ENCODE measurements at places on chromosomes 16 and 17.

DNA sequence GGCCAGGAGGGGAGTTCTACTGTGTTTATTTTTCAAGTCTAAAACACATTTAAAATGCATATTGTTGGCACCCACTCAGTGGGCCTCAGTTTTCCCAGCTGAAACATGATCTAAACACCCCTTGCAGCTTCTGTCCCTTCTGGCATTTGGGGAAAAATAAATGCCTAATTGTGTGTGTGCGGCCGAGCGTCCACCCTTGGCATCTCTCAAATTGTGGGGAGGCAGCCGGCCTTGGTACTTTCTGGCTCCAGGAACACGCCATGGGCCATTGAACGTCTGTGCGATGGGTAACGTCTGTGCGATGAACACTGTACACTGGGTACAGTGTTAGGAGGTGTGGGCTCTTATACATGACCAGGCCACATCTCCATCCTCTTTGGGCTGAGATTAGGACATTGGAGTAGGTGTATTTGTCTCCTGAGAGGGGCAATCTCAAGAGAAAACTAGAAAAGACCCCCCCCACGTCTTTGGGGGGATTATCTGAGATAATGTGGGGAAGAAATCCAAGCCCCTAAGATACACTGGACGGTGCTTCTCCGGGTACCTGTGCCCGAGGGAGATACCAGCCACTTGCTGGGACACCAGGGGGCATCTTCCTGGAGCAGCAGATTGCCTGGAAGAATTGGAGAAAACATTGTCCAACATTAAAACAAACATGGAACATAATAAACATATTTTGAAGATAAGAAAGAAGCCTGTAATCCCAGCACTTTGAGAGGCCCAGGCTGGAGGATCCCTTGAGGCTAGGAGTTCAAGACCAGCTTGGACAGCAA lies 54.9 kb downstream of the RAB11FIP4 start:
- no peak for DNase-seq

DNA sequence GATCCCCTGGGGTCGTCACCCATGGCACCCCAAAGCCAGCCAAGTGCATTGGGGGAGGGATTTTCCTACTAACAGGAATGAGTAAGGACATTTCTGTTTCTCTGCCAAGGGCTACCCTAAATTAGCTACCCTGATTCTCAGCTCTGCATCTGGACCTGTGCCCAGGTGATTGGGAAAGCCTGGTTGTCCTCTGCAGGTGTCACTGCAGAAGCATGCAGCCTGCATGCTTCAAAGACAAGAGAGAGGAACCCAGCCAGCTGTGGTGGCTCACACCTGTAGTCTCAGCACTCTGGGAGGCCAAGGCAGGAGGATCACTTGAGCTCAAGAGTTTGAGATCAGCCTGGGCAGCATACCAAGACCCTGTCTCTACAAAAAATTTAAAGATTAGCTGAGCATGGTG lies 19.6 kb downstream of the BEAN1 start:
- no peak for DNase-seq

DNA sequence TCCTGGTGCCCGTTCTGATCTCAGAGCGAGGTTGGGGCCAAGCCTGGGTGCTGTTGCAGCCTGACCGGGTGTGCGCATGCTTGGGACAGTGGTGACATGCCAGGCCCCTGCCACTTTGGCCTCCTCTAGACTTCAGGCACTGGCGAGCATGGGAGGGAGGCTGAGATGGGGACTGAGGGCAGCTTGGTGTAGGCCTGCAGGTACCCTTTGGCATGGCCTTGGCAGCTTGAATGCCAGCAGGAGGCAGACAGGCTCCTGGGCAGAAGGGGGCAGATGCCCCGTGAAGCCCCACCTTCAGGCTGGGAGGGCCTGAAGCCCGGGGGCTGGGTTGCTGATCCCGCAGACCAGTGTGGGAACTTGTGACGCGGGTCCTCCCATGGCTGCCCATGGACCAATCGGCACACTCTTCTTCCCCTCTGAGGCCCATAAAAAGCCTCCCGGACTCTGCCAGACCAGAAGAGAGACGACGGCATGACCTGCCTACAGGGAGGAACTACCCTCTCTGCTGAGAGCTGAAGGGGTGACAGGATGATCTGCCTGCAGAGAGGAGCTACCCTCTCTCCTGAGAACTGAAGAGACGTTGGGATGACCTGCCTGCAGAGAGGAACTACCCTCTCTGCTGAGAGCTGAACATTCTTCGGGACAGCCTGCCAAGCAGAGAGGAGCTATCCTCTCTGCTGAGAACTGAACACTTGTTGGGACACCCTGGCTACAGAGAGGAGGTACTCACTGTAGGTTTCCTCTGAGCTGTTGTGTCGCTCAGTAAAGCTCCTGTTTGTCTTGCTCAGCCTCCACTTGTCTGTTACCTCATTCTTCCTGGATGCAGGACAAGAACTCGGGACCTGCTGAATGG lies 17.5 kb downstream of the RHOT1 start:
- no peak for DNase-seq

- no peak for DNase-seq
Measured at GRCh38 chr17:82077617-82078358, 12.2 kb upstream of the DUS1L start.

DNA sequence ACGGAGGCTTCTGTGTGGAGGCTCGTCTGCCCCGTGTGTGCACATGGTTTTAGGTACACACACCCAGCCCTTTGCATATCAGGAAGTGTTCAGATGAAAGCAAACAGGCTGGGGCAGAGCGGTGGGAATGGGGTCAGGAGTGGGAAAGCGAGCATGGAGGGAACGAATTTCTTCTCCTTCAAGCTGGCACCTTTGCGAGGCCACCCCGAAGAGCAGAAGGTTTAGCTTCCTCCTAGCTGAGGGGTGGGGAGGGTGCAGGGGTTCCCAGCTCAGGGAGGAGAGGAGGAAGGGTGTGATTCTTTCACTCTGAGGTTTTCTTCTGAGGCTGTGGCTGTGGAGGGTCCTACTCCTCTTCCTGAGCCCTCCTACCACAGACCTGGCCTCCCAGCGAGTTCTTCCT lies 83.6 kb downstream of the ABR start:
- no peak for DNase-seq

- DNase-seq: no peak
Measured at GRCh38 chr16:52203096-52203495, 343.8 kb downstream of the TOX3 start.

- DNase-seq: no peak
Measured at GRCh38 chr17:14737984-14738651, 437.2 kb downstream of the HS3ST3B1 start.

DNA sequence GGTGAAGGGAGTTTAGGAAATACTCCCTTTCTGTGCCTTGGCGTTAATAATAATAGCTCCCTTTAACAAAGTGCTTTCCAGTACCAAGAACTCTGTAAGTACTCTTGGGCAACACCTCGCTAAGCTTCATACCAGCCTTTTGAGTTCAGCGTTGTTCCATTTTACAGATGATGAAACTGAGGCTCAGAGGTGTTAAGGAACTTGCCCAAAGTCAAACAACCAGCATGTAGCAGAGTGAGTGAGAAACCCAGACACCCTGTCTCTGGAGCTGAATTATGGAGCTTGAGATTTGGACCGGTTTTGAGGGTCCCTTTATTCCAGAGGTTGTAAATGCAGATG lies 607 bp downstream of the KATNIP start:
- DNase-seq: no peak

- DNase-seq: peak; percentile 23
Measured at GRCh38 chr16:4115209-4115948, 863 bp downstream of the ADCY9 start.

GRCh38 chr16:11372073-11372828 lies 27.0 kb downstream of the RMI2 start:
- no peak for DNase-seq

DNA sequence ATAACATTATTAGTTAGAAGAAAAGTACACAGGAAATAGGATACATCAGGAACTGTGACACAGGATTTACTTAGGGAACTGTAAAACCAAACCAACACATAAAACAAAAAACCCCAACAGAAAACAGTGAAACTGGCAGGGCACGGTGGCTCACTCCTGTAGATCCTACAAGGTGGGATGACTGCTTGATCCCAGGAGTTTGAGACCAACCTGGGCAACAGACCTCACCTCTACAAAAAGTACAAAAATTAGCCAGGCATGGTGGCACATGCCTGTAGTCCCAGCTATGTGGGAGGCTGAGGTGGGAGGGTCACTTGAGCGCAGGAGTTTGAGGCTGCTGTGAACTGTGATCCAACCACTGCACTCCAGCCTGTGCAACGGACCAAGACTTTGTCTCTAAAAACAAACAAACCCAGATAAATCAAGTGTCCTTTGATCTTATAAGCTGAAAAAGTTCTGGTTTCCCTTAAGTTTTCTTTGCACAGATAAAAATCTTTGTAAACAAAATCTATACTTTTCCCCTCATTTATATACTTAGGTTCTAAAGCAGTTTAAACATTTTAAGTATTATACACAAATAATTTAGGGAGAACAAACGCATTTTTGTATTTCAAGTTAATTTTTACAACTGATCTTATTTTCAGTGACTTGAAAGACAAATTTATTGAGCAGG lies 111.5 kb upstream of the TOB1 start:
- no peak for DNase-seq

- no peak for DNase-seq
Measured at GRCh38 chr17:80233202-80233601, 13.0 kb downstream of the SLC26A11 start.

DNA sequence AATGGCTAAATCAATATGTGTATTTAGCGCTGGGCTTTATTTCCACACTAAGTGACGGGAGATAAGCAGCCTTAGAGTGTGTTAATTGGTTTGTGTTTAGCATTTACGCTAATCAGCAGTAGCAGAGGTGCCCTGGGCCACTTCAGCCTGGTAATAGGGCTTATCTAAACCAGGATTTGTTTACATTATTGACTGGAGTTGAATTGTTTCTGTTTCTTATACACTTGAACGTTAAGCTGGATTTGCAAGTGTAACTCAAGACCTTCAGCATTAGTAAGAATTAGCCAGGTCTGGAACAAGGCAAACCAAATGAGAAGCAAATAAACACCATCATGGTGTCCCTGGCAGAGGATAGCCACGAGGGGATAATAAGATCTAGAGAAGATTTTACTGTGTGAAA lies 313.6 kb downstream of the HS3ST4 start:
- no peak for DNase-seq

DNA sequence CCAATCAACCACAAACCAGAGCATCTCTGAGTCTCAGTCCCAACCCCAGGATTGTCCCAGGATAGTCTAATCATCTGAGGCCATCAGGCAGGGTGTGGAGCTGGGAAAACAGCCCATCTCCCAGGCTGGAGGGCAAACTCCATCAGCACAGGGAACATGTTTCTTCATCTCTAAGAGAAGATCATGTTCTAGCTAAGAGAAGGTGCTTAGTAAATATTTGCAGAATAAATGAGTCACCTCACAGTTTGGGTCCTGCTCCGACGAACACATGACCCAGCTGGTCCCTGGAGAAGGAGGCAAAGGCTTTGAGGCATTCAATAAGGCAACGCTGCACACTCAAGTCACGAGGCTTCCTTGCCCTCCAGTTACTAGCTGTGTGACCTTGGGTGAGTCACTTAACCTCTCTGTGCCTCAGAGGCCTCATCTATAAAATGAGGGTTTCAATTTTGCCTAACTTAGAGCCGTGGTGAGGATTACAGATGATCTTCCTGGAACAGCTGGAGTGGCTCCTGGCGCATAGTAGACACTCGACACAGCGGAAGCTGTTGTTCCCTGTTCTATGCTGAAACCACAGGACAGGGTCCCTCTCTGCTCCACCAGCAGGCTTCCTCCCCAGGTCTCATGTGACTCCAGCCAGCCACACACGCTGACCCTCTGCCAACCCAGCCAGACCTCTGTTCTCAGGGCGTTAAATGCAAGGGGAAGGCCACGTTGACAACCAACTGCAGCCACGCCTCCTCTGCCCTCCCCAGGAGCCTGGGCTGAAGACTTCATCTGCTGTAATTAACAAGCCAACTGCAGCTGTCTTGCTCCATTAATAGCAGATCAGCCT lies 10.3 kb upstream of the RPL38 start:
- no peak for DNase-seq

- DNase-seq: no peak
Measured at GRCh38 chr17:81491181-81491581, 21.4 kb downstream of the ACTG1 start.

- DNase-seq: no peak
Measured at GRCh38 chr17:83131401-83132011, 52.1 kb downstream of the METRNL start.

GRCh38 chr17:38725066-38725465 lies 5.1 kb upstream of the CISD3 start:
- no peak for DNase-seq

GRCh38 chr17:81706757-81707624 lies 3.8 kb downstream of the MRPL12 start:
- DNase-seq: no peak

- DNase-seq: no peak
Measured at GRCh38 chr16:50469121-50469743, 79.0 kb upstream of the NKD1 start.

DNA sequence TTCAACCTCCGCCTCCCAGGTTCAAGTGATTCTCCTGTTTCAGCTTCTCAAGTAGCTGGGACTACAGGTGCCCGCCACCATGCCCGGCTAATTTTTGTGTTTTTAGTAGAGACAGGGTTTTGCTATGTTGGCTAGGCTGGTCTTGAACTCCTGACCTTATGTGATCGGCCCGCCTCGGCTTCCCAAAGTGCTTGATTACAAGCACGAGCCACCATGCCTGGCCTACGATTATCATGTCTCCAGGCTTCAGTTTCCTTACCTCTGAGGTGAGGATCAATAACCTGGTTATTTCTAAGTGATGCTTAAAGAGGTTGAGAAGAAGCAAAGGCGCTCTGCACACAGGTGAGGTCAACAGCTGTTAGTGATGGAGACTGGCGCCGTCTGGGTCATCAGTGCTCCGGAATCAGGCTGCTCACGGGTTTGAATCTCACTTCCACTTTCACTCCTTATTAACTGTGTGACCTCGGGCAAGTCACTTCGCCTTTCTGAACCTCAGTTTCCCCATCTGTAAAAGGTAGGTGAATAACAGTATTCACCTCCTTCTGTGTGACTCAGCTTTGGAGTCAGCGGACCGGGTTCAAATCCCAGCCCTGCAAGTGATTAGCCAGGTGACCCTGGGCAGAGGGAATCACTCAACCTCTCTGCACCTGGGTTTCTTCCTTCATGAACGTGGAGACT lies 745 bp upstream of the ABCC1 start:
- DNase-seq: no peak

GRCh38 chr16:75433732-75434413 lies 570 bp upstream of the CFDP1 start:
- DNase-seq: peak; percentile 59

GRCh38 chr17:63450551-63450950 lies 4.4 kb upstream of the CYB561 start:
- no peak for DNase-seq

- no peak for DNase-seq
Measured at GRCh38 chr16:69781118-69781517, 19.0 kb downstream of the WWP2 start.

GRCh38 chr17:73349138-73349537 lies 37.3 kb upstream of the CDC42EP4 start:
- no peak for DNase-seq

GRCh38 chr17:62343764-62344270 lies 36.5 kb upstream of the EFCAB3 start:
- no peak for DNase-seq

GRCh38 chr17:7806587-7806986 lies 27.4 kb upstream of the KDM6B start:
- no peak for DNase-seq
